Renal cortex interstitium (tissue), 15 donors: ENCODE measurements at places on chromosomes 6 and 20. TPM values are rescaled to one million over a fixed set of nuclear protein-coding genes. Genes with fewer than 3 reads are reported as not detected.
A peak's percentile ranks its signal among the peaks of the same experiment; 100 is the strongest.

DNA sequence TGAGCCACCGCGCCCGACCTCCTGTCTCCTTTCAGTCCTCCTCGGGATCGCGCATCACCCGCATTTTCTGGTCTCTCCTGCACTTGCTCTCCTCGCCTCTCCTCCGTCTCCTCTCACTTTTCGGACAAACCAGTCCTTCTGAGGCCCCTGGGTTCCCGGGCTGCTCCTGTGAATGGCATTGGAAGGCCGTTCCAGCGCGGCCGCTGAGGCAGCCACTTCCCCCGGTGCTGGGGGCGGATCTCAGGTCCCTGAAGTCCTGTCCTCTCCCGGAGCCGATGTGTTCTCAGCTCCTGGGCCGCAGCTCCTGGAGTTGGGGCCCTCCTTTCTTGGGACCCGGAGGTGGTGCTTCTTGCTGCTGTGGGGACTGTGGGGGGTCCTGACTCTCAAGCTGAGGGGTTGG is 803 bp downstream of the MICB start:
- DNase-seq, result no peak

The PRDM13 gene
- not detected for polyA plus RNA-seq

DNA sequence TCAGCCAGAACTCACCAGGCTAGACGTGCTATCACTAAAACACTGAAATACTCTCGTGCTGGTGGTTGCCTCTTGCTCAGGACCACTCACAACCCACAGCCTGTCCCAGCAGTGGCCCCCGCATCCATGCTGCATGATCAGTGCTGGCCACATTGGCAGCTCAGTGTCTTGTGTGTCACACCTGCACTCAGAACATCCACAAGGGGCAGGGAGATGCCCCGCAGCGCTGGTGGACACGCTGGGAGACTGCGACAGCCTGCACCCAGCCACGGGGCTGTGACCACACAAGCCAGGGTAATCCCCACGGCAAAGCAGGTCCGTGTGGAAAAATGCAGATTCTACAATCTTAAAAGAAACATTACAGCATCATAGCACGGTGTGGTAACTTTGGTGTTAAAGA is 23.9 kb upstream of the APMAP start:
- DNase-seq, result no peak

- no peak for DNase-seq
Measured at GRCh38 chr20:23090147-23090546, 4.0 kb upstream of the CD93 start.

DNA sequence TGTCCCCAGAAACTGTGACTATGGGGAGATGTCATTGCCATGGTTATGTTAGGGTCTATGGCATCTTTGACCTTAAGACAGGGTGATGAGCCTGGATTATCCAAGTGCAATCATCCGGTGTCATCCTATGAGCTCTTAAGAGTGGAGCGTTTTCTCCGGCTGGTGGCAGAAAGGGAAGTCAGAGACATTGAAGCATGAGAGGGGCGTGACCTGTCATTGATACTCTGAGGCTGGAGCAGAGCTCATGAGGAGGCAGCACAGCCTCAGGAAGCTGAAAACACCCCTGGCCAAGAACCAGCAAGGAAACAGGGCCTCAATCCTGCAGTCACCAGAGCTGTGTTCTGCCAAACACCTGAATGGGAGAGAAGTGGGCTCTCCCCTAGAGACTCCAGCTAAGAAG is 59.6 kb downstream of the ANKRD60 start:
- DNase-seq, result peak; percentile 47
